ENCODE measurements at places on chromosomes 1 and 21.

GRCh38 chr1:232038706-232039677 lies 412.4 kb downstream of the DISC1 start:
- no peak for DNase-seq

DNA sequence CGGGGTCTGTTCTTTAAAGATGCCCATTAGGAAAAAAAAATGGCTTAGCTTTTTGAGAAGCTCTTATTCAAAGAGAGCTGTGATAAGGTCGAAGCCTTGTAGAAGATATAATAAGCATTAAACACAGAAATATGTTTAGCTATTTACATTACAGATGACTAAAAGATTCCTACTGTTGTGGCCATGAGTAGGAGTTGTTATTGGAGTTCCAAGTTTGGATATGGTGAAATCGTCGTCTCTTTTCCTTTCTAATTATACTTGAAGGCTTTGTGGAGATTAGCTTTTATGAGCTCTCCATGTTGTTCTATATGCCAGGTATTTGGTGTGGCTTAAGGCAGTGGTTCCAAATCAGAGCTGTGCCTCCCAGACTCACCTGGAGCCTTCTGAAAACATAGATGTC lies 79.9 kb upstream of the LAMC2 start:
- no peak for DNase-seq

DNA sequence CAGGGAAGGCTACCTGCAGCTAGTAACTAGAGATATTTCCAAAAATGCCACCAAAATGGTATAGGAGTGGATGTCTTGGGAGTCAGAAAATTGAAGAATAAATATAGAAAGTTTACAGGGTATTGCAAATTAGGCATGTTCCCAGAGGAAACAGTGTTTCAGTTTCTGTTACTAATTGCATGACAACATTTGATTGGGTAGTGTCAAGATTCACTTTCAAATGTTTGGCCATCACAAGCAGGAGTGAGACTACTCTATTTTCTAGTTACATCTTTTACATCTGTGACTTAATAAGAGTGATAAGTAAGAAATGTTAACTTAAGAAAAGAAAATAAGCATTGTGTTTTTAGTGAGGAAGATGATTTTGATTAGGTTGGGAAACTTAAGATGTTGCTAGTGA lies 30.2 kb downstream of the AMY1C start:
- DNase-seq: no peak

- no peak for DNase-seq
Measured at GRCh38 chr1:18528616-18529015, 47.9 kb downstream of the KLHDC7A start.

GRCh38 chr1:99441299-99442095 lies 177.2 kb downstream of the PLPPR4 start:
- no peak for DNase-seq

Measured in NCI-H1417 treated with DMSO at 0.1 percent for 48 hours (cell line).